ENCODE measurements at places on chromosomes 3 and 15.
A peak's percentile ranks its signal among the peaks of the same experiment; 100 is the strongest.

GRCh38 chr3:114861666-114862065 lies 285.4 kb downstream of the ZBTB20 start:
- DNase-seq, result no peak

DNA sequence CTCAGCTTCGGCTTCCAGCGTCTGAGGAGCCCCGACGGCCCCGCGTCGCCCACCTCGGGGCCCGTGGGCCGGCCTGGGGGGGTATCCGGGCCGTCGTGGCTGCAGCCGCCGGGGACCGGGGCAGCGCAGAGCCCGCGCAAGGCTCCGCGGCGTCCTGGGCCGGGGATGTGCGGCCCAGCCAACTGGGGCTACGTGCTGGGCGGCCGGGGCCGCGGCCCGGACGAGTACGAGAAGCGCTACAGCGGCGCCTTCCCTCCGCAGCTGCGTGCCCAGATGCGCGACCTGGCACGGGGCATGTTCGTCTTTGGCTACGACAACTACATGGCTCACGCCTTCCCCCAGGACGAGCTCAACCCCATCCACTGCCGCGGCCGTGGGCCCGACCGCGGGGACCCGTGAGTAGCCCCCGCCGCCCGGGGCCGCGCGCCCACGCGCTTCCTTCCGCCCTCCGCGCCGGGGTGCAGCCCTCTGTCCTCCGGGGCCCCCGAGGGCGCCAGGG lies 462 bp downstream of the EDEM1 start:
- peak; percentile 50 for DNase-seq

DNA sequence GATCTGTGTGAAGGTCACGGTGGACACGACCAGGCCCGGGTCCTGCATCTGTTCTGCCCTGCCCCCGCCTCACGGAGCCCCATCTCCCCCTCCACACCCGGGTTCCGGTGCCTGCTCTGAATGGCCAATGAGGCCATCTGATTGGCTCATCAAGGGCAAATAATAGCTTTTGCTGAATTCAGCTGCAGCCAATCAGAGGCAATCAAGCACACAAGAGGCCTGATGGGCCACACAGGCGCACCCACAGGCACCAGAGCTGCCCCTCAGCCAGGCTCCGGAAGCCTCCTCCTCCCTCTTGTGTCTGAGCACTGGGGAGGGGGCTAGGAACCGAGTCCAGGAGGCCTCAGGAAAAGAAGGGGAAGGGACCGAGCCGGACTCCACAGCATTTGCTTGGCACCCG lies 49.5 kb downstream of the CACNA2D2 start:
- DNase-seq, result no peak

DNA sequence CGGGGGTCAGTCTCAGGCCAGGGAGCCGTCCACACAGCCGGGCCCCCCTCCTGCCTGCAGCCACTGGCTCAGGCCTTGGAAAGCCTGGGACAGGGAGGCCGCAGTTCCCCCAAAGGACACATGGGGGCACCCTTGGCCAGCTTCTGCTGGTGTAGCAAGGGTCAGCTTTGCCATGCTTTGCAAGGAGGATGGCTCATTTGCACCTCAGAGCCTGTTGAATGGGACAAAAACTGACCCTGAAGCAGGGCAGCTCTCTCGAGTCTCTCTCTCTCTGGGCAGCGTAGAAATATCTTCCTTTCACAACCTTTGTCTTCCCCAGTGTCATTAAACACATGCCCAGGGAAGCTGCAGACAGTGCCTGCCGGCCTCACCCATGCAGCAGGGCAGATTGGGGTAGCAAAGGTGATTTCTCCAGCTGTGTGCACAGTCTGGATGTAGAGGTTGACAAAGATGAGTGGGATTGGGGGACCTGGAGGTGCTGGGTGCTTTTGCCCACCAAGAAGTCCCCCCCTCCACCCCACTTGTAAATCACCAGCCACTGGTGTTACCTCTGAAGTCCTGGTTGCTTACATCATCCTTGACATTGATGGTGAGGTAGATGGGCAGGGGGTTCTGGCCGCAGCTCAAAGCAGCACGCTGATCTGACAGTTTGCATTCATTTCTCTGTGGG lies 17.4 kb upstream of the EHD4 start:
- peak; percentile 78 for DNase-seq

DNA sequence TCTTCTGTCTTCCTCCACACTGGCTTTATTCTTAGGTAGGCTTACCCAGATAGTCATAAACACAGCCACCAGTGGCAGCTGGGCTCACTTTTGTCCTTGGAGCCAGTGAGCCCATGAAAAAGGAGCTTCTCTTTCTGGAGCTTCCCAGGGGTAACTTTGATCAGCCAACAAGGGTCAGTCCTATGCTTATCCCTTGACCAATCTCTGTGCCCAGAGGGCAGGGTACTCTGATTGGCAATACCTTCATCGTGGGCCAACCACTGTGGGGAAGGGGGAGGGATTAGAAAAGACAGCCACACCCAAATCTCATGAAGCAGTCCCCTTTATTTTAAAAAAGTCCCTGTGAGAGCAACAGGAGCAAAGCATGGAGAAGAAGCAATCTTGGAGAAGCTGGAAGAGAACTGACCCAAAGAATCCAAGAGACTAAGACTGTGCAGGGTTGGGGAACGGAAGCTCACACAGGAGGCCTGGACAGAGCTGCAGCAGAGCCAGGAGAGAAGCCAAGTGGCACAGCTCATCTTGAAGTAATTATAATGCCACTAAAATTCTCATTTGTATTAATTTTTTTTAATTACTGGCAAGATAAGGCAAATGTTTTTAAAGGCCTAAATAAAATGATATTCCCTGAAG lies 70.4 kb downstream of the SSUH2 start:
- no peak for DNase-seq

DNA sequence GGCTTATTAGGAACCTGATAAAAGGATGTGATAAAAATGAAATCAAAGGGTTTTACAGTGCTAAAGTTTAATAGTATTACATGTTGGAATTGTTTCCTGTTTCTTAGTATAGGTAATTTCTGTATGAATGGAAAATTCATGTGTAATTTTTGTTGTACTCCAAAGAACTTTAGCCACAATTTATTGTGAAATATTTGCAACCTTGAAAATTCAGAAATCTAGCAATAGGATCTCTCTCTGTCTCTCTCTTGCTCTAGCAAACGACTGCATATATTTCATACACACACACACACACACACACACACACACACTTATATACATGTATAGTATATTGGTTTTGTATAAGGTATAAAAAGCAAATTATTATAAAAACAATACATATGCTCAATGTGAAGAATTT lies 59.6 kb downstream of the PIAS1 start:
- no peak for DNase-seq

GRCh38 chr15:40053831-40054604 lies 15.0 kb upstream of the SRP14 start:
- no peak for DNase-seq

DNA sequence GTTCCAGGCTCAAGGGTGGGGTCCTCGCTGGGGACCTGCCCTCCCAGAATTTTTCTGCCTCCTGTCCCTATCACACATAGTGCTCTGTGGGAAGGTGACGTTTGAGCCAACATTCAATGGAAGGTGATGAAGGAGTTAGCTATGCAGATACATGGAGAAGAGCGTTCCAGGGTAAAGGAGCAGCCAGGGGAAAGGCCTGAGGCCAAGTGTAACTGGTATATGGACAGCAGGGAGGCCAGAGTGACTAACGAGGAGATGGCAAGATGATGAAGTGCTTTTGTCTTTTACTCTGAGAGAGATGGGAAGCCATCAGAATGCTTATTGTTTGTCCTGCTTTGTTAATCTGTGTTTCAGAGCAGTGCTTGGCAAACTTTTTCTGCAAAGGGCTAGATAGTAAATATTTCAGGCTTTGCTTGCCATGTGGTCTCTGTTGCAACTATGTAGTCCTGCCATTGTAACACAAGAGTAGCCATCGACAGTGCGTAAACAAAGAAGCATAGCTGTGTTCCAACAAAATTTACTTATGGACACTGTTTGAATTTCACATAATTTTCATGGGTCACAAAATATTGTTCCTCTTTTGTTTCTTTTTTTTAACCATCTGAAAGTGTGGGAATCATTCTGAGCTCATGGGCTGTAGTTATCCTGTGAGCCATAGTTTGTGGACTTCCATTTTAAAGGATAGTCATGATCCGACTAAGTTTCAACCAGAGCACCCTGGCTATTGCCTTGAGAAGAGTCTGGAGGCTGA lies 25.8 kb upstream of the PIAS1 start:
- DNase-seq, result no peak

DNA sequence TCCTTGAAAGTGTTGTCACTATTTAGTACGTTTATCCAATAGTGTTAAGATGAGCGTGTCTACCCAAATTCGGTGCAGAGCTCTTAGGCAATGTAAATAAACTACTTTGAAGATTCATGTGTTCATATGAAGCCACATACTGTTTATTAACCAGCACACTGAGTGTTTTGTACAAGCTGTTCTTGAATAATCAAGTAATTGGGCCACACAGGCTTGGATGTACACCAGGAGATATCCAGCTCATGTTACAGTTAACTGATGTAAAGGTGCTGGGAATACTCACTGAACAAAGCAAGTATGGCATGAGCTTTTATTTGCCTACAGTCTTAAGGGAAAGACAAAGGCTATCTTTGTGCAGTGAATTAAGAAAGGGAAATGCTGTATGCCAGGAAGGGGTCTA lies 632 bp upstream of the DHX36 start:
- DNase-seq, result no peak

DNA sequence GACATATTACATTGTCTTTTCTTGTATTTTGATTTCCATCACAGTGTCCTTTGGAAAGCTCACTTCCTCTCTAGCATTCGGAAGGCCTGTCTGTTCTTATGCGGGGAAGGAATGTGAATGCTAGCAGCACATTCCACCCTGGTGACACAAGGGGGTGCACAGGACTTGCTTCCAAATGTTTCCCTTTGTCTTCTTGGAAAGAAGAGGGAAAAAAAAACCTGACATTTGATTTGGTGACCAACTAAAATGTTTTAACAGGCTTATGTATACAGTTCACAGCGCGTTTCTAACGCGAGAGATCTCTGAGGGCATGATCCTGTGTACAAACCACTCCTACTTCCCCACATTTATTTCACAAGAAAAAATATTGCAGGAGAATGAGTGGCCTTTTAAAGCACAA lies 107.6 kb upstream of the FXR1 start:
- no peak for DNase-seq

All from CD4-positive, alpha-beta T cell treated with Interleukin-17A for 1 hour (primary cell).